ENCODE measurements at places on chromosomes 7 and 10. TPM values are rescaled to one million over a fixed set of nuclear protein-coding genes. Genes with fewer than 3 reads are reported as not detected.

GRCh38 chr7:40676221-40676620, 541.4 kb downstream of the SUGCT start:
- H3K27ac ChIP-seq, result no peak overlapping the region
- no peaks in the 10 kb centered on the region for H3K4me1 ChIP-seq
- DNase-seq, result no peak
- no peaks in the 10 kb centered on the region for H3K27me3 ChIP-seq
- H3K36me3 ChIP-seq, result no peaks in the 10 kb centered on the region

DNA sequence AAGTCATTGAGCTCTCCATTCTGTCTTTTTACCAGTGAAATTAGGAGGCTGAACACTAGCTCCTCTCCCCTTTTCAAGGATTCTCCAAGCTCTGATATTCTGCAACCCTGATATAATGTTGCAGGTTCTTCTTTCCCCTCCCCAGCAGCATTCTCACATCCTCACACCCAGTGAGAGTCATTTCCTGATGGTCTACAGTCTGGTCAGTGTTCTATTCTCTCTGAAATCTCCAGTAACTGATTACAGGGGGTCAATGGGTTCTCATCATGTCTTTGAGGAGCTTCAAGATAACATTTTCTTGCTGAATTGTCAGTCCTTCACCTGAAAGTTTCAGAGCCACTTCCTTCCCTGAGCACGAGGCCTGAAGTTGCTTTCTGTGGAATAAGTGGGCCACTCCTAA, 299.4 kb downstream of the PTEN start:
- peaks cover 3% of the 10 kb centered on the region for H3K4me1 ChIP-seq
- no peaks in the 10 kb centered on the region for H3K27me3 ChIP-seq
- DNase-seq, result no peak

- peaks cover 1% of the 10 kb centered on the region for H3K27me3 ChIP-seq
- no peak overlapping the region for H3K27ac ChIP-seq
- no peaks in the 10 kb centered on the region for H3K4me1 ChIP-seq
- no peak overlapping the region for H3K4me3 ChIP-seq
- DNase-seq, result no peak
Measured at GRCh38 chr10:63763744-63764143, 242.5 kb downstream of the REEP3 start.

GRCh38 chr7:101589052-101589451, 40.0 kb downstream of the MYL10 start:
- no peaks in the 10 kb centered on the region for H3K27me3 ChIP-seq
- H3K4me3 ChIP-seq, result no peak overlapping the region
- H3K4me1 ChIP-seq, result no peaks in the 10 kb centered on the region
- H3K36me3 ChIP-seq, result no peaks in the 10 kb centered on the region
- no peak overlapping the region for H3K27ac ChIP-seq
- no peak for DNase-seq

- H3K4me1 ChIP-seq, result no peaks in the 10 kb centered on the region
- no peak overlapping the region for H3K4me3 ChIP-seq
- DNase-seq, result no peak
- no peaks in the 10 kb centered on the region for H3K27me3 ChIP-seq
- H3K36me3 ChIP-seq, result no peaks in the 10 kb centered on the region
Measured at GRCh38 chr10:28949005-28950004, 272.0 kb downstream of the BAMBI start.

DNA sequence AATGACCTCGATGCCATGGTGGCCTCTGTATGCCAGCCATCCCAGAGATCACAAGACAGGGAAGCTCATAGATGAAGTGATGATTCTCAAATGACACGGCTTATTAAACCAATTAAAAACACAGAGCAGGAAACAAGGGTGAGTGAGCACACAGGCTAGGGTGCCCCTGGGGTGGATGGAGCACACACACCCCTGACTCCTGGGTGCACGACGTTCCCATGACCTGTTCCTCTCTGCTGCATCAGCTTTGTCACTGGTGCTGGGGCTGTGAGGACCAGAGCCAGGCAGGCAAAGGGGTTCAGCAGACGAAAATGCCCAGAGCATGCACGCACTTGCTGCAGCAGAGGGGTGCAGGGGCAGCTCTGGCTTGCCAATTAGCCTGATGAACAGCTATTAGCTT, 86.5 kb upstream of the LRRC4 start:
- H3K4me1 ChIP-seq, result peaks cover 13% of the 10 kb centered on the region
- no peaks in the 10 kb centered on the region for H3K36me3 ChIP-seq
- no peak for DNase-seq

GRCh38 chr10:248307-248706, 113.1 kb downstream of the ZMYND11 start:
- H3K36me3 ChIP-seq, result peaks cover 6% of the 10 kb centered on the region
- H3K4me3 ChIP-seq, result no peak overlapping the region
- H3K27me3 ChIP-seq, result no peaks in the 10 kb centered on the region
- no peak for DNase-seq
- H3K4me1 ChIP-seq, result no peaks in the 10 kb centered on the region
- no peak overlapping the region for H3K27ac ChIP-seq

GRCh38 chr7:44796034-44796503, 412 bp upstream of the PPIA start:
- H3K27me3 ChIP-seq, result no peaks in the 10 kb centered on the region
- no peaks in the 10 kb centered on the region for H3K4me1 ChIP-seq
- peak overlapping the region; percentile 86 for H3K27ac ChIP-seq
- H3K36me3 ChIP-seq, result peaks cover 29% of the 10 kb centered on the region
- H3K4me3 ChIP-seq, result peak overlapping the region; percentile 84
- no peak for DNase-seq

DNA sequence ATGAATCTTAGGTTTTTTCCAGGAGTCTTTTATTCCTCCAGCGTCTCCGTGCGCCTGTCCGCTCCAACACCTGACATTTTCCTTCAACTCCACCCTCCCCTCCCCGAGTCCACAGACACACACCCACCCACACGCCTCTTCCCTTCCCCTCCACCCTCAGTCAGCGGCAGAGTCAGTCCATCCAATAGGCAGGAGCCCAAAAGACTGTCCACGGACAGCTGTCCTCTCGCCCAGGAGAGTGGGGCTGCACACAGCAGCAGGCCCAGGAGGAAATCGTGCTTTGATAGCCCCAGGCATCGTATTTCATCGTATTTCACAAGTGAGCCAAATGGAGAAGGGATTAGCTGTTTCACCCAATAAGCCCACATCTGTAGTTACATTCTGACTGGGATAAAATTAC, 285.1 kb downstream of the ZEB1 start:
- no peaks in the 10 kb centered on the region for H3K27me3 ChIP-seq
- no peaks in the 10 kb centered on the region for H3K36me3 ChIP-seq
- no peak overlapping the region for H3K4me3 ChIP-seq
- peaks cover 5% of the 10 kb centered on the region for H3K4me1 ChIP-seq
- no peak for DNase-seq

- H3K27me3 ChIP-seq, result no peaks in the 10 kb centered on the region
- H3K27ac ChIP-seq, result no peak overlapping the region
- H3K4me3 ChIP-seq, result no peak overlapping the region
- no peaks in the 10 kb centered on the region for H3K4me1 ChIP-seq
- no peak for DNase-seq
- H3K36me3 ChIP-seq, result no peaks in the 10 kb centered on the region
Measured at GRCh38 chr10:14700546-14700945, 74.2 kb downstream of the FAM107B start.

DNA sequence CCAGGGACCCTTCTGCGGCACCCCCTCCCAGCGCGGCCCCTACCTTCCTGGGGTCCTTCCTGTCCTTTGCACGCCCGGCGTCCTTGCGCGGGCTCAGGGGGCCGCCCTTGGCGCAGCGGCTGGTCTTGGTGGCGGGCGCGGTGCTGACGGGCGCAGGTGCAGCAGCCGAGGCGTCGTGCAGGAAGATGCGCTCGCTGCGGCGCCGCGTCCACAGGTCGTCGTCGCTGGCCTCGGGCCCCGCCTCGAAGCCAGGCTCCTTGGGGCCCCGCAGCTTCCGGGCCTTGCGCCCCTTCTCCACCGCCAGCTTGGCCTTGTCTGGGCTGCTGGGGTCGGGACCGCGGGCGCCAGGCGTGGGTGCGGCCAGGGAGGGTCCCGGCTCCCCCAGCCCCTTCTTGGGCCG, 49.8 kb downstream of the SLC29A4 start:
- no peaks in the 10 kb centered on the region for H3K4me1 ChIP-seq
- H3K4me3 ChIP-seq, result no peak overlapping the region
- no peaks in the 10 kb centered on the region for H3K27me3 ChIP-seq
- DNase-seq, result no peak
- no peak overlapping the region for H3K27ac ChIP-seq

DNA sequence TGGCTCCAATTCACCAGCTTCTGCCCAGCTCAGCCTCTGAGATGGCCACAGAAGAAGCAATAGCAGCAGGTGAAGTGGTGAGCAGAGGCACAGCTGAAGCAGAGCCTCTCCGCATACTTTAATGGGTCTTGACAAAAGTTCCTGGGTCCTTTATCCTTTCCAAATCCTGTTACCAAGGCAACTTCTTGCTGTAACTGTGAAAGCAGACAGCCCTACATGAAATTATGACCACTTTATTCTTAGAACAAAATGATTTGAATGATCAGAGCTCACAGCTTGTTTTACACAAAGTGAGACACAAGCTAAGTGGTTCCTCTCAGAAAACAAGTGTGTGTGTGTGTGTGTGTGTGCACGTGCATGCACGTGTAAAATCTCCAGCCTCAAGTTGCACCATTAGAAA, 245.6 kb downstream of the HTR7 start:
- no peaks in the 10 kb centered on the region for H3K4me1 ChIP-seq
- no peak for DNase-seq
- H3K27me3 ChIP-seq, result no peaks in the 10 kb centered on the region
- no peak overlapping the region for H3K4me3 ChIP-seq
- H3K27ac ChIP-seq, result no peak overlapping the region

DNA sequence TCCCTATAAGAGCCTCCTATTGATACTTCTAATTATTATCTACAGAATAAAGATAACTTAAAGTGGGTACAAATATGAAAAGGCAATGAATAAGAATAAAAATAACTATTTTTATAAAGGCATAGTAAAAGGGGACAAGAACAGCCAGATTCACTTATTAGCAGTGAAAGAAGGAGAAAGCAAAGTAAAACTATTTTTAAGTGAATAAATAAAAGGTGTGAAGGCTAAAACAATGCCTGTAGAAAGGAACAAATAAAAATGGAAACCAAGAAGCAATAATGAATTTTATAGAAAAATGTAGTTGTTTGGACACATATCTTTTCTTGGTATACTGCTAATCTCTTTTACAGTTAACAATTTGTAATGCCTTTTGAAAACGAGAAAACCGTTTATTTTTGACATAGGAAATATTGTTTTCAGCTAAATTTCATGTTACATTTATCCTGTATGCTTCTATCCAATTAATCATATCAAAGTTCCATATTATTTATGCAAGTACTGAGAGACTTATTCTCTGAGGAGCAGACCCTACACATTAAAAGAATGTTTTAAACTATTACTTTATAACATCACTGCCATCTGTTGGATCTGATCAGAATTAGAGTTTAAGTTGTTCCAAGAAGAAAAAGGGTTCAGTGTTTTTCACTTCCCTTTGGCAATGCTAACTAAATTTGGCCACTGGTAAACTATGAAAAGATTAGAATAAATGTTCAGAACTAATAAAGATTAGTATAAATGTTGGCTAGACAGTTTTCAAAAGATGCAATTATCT, 59.1 kb downstream of the ARMC3 start:
- no peak overlapping the region for H3K27ac ChIP-seq
- 0 out of 2 replicates have a peak, but pooled peaks cover 5% of the 10 kb centered on the region for H3K4me1 ChIP-seq
- no peak for DNase-seq
- H3K27me3 ChIP-seq, result no peaks in the 10 kb centered on the region

GRCh38 chr10:70272925-70273316, 10.9 kb downstream of the NPFFR1 start:
- H3K4me3 ChIP-seq, result no peak overlapping the region
- H3K27me3 ChIP-seq, result no peaks in the 10 kb centered on the region
- DNase-seq, result no peak
- H3K4me1 ChIP-seq, result no peaks in the 10 kb centered on the region
- H3K27ac ChIP-seq, result no peak overlapping the region

GRCh38 chr10:90111671-90112070, 410.3 kb downstream of the KIF20B start:
- H3K36me3 ChIP-seq, result no peaks in the 10 kb centered on the region
- H3K4me3 ChIP-seq, result no peak overlapping the region
- H3K27me3 ChIP-seq, result no peaks in the 10 kb centered on the region
- no peak overlapping the region for H3K27ac ChIP-seq

The IQCE gene
- 4.9 TPM for total RNA-seq

The GJD4 gene
- not detected for total RNA-seq

The OR2A25 gene
- total RNA-seq, result not detected

The PSPH gene
- total RNA-seq, result 56.3 TPM

The GIMAP5 gene
- not detected for total RNA-seq

The AS3MT gene
- total RNA-seq, result 10.4 TPM

The WIPF3 gene
- total RNA-seq, result 12.1 TPM

All from H1 (cell line).